Posterior vena cava (tissue), 2 donors: ENCODE measurements at places on chromosomes 12 and 14. TPM values are rescaled to one million over a fixed set of nuclear protein-coding genes. Genes with fewer than 3 reads are reported as not detected.
A peak's percentile ranks its signal among the peaks of the same experiment; 100 is the strongest.

The OSBPL8 gene
- total RNA-seq = 72.7 TPM

The PTGER2 gene
- total RNA-seq = 5.3 TPM

The CATSPERB gene
- 1.2 TPM for total RNA-seq

The REM2 gene
- 0.43 TPM for total RNA-seq

The PLEKHD1 gene
- 0.10 TPM for total RNA-seq

GRCh38 chr12:111260732-111261131, 108.2 kb downstream of the PHETA1 start:
- DNase-seq = no peak

GRCh38 chr12:105960319-105961083, 178.3 kb downstream of the NUAK1 start:
- DNase-seq = no peak

GRCh38 chr12:32515137-32515873, 115.9 kb downstream of the FGD4 start:
- no peak for DNase-seq

GRCh38 chr14:104419865-104420505, 159.6 kb upstream of the C14orf180 start:
- no peak for DNase-seq

- DNase-seq = no peak
Observed at GRCh38 chr12:119117936-119118335, 60.8 kb upstream of the HSPB8 start.

DNA sequence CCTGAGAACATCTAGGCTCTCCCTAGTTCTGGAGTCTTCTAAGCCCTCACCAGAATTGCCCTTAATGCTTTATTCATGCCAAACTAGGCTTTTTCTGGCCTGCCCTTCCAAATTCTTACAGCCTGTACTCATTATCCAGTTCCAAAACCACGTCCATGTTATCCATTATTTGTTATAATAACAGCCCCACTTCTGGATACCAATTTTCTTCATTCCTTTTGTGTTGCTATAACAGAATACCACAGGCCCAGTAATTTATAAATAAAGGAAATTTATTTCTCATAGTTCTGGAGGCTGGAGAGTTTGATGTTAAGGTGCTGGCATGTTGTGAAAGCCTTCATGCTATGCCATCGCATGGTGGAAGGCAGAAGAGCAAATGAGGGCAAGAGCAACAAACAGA, 68.0 kb upstream of the AMIGO2 start:
- no peak for DNase-seq

DNA sequence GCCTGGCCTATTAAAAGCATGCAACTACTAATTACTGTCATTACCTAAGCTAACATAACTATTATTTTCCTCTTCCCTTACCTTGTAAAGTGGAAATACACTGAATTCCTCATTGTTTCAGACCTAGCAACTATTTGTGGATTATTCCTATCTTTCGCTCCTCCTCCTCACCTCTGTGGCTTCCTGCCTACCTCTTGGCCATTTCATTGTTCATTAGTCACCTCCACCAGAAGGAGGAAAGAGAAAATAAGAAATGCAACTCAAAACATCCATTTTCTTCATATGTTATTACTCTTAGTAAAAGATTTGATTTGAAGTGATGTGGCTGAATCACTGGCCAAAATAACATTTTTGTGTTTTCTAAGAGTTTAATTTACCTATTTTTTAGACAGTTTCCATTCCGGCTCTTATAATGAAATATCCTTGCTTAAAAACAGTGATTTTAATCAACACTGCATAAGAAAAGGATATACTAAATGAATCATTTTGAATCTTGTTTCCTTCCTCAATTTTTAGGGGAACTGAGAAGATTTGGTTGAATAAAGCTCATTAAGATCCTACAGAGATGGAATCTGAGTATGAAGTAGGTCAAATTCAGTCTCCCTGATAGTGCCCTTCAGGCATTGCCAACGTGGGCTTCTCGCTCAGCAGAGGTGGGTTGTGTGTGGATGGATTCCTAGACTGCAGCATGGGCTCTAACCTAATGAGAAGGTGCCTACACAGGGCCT, 27.6 kb upstream of the ARHGAP5 start:
- no peak for DNase-seq

DNA sequence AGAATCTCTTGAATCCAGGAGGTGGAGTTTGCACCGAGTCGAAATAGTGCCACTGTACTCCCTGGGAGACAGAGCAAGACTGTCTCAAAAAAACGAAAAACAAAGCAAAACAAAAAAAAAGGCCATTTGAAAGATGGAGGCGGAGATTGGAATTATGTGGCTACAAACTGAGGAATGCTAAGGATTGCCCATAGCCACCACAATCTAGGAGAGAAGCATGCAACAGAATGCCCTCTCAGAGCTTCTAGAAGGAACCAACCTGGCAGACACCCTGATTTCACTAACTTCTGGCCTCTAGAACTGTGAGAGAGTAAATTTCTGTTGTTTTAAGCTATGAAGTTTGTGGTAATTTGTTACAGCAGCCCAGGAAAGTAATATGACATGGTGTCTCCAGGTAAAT, 50.1 kb upstream of the LIMA1 start:
- no peak for DNase-seq

GRCh38 chr12:119171291-119171690, 7.4 kb upstream of the HSPB8 start:
- no peak for DNase-seq

GRCh38 chr14:23130871-23131270, 11.8 kb upstream of the CEBPE start:
- DNase-seq = no peak

- DNase-seq = no peak
Observed at GRCh38 chr14:65849558-65849957, 437.0 kb downstream of the FUT8 start.

- DNase-seq = no peak
Observed at GRCh38 chr14:55662752-55663151, 82.7 kb downstream of the KTN1 start.

DNA sequence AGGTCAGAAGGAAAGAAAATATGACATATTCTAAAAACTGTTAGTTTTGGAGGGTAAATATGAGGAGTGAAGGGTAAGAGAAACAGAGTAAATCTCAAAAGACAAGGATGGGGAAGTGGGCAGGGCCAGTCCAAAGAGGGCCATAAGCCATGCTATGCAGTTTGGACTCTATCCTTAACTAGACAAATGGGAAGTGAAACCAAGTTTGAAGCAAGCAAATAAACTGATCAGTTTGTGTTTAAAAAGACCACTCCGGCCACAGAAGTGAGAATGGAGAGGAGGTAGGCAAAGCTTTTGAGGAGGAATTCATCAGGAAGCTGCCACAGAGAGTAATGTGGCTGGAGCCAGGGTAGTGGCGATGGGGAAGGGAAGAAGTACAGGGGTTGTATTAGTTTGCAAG, 37.5 kb upstream of the DAAM1 start:
- DNase-seq = no peak

GRCh38 chr12:52382854-52383253, 2.6 kb downstream of the KRT84 start:
- peak; percentile 17 for DNase-seq

DNA sequence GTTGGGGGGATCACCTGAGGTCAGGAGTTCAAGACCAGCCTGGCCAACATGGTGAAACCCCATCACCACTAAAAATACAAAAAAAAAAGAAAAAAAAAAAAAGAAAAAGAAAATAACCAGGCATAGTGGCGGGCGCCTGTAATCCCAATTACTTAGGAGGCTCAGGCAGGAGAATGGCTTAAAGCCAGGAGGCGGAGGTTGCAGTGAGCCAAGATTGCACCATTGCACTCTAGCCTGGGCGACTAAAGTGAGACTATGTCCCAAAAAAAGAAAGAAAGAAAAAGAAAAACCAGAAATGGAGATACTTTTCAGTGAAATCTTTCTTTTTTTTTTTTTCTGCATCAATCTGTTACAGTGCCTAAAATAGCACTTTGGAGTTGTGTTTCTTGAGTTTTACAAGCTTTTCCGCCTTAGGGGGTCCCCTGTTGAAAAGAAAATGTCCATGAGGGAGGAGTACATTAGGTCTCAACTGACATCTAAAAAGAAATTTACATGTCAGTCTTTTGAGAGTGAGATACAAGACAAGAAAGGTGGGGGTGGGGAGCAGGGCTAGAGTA, 82.9 kb upstream of the VASH1 start:
- DNase-seq = no peak

GRCh38 chr14:101882141-101882935, 82.0 kb upstream of the DYNC1H1 start:
- DNase-seq = no peak

GRCh38 chr12:127389923-127390322, 877.0 kb upstream of the TMEM132C start:
- no peak for DNase-seq
